ENCODE measurements at places on chromosomes 12 and 14. TPM values are rescaled to one million over a fixed set of nuclear protein-coding genes. Genes with fewer than 3 reads are reported as not detected.

The DAO gene
- total RNA-seq, result not detected

The PLA2G1B gene
- not detected for total RNA-seq

The RFX4 gene
- total RNA-seq, result not detected

The IL26 gene
- total RNA-seq, result not detected

The EPS8 gene
- total RNA-seq, result 57.6 TPM

The SYT1 gene
- total RNA-seq, result 5.7 TPM

- DNase-seq, result no peak
Measured at GRCh38 chr12:170371-171225, 43.4 kb downstream of the SLC6A12 start.

DNA sequence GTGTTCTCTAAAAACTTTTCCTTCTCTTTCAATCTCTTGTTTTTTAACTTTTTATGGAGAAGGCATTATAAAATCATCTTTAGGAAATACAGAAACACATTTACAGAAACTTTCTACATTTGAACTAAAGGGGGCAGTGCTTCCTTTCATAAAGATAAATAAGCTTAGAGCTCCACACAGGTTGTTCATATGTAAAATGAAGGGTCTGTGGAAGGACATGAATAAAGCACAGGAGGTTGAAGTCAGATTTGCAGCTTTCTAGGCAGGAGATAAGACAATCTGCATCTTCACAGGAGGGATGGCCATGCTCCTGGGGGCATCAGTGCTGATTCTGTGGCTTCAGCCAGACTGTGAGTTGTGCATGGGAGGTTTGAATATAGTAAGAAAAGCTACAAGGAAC is 426.0 kb downstream of the DAD1 start:
- DNase-seq, result no peak

DNA sequence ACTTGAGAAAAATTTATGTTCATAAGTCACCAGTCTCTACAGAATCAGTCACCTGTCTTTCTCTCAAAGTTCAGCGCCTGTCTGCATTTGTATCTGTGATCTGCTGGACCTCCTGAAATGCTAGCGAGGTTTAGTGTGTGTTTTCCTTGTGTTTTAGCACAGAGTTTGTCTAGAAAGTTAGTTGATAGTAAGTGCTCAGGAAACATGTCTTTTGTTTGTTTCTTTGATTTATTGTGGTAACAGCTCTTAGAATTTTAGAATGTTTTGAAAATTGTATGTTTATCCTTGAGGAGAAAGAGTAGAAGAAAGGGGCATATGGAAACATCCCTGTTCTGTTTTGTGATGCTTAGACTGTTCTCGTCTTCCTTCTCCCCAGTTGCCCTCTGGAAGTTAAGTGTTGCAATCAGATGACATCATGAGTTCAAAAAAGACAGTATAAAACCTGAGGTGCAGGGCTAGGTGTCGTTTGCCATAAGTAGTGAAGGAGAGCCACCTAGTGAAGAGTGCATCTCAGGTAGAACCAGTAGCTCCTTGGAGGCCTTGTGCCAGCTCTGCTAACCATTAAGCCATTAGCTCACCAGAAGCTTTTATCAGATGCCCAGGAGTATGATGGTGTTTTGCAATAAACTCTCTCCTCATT is 44.8 kb downstream of the FBXW8 start:
- peak; percentile 20 for DNase-seq

GRCh38 chr12:95083471-95083870 is 10.1 kb upstream of the NR2C1 start:
- DNase-seq, result no peak

GRCh38 chr12:27635349-27635972 is 60.8 kb upstream of the REP15 start:
- peak; percentile 66 for DNase-seq

- no peak for DNase-seq
Measured at GRCh38 chr14:79643132-79643531, 568.2 kb downstream of the DIO2 start.

DNA sequence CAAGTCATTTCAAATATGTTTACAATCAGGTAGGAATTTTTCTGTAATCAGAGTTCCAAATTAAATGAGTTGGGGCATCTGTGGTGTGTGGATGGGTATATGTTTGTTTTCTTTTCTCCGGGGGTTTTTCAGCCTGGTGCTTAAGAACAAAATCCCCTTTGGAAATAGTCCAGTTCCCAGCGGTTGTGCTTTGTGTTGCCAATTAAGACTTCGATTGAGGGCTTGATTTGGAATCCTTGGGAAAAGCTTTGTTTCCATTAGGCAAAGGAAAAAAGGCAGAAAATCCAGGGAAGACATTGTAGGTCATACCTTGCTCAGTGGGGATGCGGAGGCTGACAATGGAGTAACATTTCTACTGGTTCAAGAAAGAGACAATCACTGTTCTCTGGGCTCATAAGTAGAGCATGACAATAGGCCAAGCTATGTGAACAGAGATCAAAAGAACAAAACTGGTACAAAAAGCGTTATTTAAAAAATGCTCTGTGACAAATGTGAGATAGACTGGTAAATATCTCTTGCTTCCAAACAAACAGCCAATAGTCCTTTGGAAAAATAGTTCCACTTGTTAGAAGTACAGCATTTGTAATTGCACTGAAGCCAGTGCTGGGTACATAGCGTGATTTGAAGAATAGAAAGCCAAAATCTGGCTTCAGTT is 79.7 kb downstream of the EML1 start:
- DNase-seq, result peak; percentile 11

All from M059J (cell line).